HT1080 (cell line): ENCODE measurements at places on chromosomes 12 and 14. TPM values are rescaled to one million over a fixed set of nuclear protein-coding genes. Genes with fewer than 3 reads are reported as not detected.
A peak's percentile ranks its signal among the peaks of the same experiment; 100 is the strongest.

DNA sequence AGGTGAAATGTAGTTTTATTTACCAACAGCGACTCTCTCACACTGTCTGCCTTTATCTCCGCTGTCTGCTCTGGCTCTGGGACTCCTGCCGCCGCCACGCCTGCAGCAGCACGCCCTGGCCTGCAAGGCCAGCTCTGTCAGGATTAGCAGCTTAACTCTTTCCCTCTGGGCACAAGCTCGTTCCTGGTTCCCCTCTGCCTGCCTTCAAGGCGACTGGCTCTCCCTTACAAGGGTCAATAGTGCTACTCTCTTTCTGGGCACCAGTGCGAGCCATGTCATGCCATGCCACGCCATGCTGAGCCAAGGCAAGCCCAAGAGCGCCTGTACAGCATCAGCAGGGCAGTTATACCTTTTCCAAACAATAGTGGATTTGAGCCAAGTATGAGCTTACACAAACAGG, 3.6 kb upstream of the CLEC2B start:
- no peak for DNase-seq

DNA sequence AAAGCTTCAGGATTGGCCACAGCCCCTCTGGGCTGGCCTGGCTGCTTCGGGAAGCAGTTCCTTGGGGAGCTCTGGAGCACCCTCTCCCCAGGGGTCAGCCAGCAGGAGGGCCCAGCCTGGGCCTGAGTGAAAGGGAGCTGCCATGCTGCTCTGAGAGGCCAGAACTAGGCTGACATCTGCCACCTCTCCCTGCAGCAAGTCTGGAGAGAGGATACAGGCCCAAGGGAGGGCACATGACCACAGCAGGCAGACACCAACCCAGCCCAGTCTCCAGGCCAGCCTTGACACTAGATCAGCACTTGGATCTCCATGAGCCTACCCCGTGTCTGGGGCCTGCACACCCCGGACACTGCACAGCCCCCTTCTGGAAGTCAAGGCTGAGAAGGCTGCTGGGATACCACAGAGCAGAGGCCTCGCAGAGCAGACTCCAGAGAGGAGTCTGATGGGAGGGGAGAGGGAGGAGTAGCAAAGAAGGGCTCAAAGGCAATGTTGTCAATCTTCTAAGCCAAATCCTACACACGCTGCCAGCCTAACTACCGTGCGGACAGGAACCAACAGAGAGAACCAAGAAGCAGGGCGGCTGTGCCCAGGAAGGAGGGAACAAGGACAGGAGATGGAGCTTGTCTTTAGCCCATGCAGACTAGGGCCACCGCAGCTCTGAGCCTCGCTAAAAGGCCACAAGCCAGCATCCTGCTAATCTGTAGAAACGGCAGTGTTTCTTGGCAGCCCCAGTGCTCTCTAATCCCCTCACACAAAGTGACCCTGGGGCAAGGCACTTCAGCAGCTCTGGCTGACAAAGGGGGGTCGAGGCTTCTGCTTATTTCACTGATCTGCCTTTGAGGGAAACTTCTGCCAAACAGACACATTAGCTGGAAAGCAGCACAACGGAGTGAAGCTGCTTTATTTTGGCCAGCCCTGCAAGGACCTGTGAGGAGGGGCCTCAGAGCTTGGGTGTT, 12.9 kb downstream of the COL2A1 start:
- no peak for DNase-seq

GRCh38 chr14:103520657-103521437, 1.8 kb downstream of the CKB start:
- peak; percentile 70 for DNase-seq

DEGS2 gene
- total RNA-seq, result not detected in 2 replicates

PCED1B gene
- total RNA-seq, result 0.24 and 0.50 TPM in 2 replicates

LRRC10 gene
- not detected in 2 replicates for total RNA-seq

CLEC2A gene
- total RNA-seq, result not detected in 2 replicates

FBRSL1 gene
- 5.7 and 15.5 TPM in 2 replicates for total RNA-seq

TDRD9 gene
- total RNA-seq, result not detected in 2 replicates

PGF gene
- 74.0 and 76.1 TPM in 2 replicates for total RNA-seq
